ENCODE measurements at places on chromosomes 1 and 21. TPM values are rescaled to one million over a fixed set of nuclear protein-coding genes. Genes with fewer than 3 reads are reported as not detected.

CFAP141 gene
- total RNA-seq, result not detected

DNA sequence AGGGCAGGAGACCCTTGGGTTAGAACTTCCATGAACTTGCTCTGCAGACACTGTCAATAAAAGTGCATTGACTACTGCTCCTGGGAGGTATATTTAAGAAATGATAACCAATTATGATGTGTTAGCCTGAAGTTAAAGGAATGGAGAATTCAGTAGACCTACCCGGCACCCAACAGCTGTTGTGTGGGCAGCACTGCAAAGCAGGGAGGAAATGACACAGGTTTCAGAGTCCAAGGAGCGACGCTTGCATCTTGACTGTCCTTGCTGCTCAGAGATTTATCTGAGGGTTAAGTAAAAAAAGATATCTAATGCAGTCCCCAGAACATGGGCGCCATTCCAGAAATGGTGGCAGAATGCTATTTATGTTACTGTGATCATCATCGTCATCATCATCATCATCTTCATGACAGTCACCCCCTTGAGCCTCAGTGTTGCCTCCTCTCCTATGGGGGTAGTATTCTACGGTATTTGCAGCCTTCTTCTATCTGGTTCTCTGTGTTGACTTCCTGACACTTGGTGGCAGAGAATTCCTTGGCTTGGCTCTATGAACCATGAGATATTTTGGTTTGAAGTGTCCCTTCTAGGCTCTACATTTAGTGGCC lies 225.9 kb downstream of the KAZN start:
- no peak for DNase-seq

SLC45A3 gene
- total RNA-seq, result 6.9 TPM

DNA sequence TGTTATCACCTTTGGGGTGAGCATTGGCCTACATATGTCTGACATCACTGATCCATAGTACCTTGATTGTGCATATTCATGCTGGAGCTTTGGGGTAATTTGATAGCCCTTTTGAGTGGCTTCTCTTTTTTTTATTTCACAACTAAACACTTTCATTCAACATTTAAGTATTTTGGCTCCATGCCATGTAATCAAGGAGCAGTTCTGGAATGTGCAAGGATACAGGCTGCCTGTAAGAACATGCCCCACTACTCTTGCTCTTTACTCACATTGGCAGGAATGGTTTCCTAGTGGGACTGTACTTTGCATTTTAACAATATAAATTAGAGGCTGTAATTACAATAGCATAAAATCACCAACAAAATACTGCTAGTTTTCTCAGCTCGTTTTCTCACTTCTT lies 300.7 kb upstream of the SPAG17 start:
- no peak for DNase-seq

DNA sequence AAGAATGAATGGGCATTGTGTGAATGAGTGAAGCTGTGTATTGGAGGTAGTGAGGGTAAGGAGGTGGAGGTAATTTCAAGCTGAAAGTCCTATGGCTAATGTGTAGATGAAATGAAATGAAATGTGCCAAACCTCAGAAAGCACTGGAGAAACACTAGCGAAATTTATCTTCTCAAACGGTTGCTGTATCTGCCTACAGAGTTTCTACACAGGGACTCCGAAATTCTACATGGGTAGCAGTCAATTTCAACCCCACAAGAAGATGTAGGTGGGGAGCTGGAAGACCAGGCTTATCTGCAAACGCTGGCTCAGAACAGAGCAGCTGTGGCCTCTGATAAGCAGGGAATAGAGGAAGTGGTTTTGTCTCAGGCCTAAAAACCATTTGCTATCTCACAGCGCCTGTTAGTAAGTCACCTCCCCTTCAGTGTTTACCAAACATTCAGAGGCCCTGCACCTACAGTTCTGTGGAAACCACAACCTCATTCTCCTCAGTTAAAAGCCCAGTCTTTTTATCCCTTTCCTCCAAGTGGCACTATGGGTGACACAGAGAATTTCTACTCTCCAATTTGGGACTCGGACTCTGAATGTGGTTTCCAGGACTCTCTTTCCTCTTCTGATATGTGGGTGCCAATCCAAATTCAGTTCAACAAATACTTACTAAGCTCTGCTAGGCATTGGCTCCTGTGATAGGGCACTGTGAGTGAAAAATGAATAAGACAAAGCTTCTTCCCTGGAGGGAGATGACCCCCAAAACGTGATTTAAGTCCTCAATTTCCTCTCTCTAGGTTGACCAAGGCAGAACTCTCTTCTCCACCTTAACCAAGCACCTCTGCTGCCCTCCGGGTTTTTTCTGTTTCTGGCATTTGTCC lies 17.2 kb upstream of the SLAMF6 start:
- DNase-seq, result no peak

- DNase-seq, result no peak
Observed at GRCh38 chr1:161172776-161173376, 4.4 kb downstream of the B4GALT3 start.

DNA sequence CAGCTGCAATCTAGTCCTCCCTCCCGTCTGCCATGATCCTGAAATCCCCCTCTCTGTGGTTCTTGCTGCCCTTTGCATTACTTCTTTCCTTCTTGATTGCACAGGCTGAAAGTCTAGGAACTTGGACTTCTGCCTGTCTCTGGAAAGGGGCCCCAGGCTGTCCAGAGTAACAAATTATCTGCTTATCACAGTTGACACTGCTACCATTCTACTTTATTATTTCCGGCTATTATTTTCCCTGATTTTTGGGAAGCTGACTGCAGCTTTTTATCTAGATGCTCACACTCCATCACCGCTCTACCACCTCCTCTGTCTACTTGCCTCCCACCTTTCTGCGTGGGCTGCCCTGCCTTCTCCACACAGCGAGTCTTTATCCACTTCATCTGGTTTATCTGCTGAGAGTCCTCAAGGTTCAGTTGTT lies 202.1 kb upstream of the PLXNA2 start:
- DNase-seq, result no peak

GRCh38 chr1:108199201-108199691 lies 897 bp downstream of the SLC25A24 start:
- no peak for DNase-seq

BGLAP gene
- 0.83 TPM for total RNA-seq

CRP gene
- not detected for total RNA-seq

GRCh38 chr1:222555992-222556615 lies 8.2 kb upstream of the HHIPL2 start:
- no peak for DNase-seq

RNPC3 gene
- total RNA-seq, result 18.7 TPM

- no peak for DNase-seq
Observed at GRCh38 chr1:107291987-107292386, 151.1 kb downstream of the NTNG1 start.

DNA sequence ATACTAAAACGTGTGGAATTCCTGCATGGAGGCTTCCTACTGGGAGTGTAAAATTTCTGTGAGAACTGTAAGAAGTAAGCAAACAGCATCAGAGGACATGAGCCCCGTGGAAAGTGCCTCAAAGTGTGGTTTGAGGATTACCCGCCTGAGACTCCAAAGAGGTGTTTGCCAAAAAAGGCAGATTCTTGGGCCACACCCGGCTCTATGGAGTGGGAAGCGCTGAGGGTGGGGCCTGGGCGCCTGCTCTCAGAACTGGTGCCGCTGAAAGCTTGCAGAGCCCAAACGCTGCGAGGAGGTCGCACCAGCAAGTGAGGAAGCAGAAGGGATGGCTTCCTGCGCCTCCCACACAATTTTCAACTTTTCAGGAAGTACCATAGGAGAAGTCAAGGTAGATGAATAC lies 43.0 kb upstream of the PSEN2 start:
- peak; percentile 80 for DNase-seq

DNA sequence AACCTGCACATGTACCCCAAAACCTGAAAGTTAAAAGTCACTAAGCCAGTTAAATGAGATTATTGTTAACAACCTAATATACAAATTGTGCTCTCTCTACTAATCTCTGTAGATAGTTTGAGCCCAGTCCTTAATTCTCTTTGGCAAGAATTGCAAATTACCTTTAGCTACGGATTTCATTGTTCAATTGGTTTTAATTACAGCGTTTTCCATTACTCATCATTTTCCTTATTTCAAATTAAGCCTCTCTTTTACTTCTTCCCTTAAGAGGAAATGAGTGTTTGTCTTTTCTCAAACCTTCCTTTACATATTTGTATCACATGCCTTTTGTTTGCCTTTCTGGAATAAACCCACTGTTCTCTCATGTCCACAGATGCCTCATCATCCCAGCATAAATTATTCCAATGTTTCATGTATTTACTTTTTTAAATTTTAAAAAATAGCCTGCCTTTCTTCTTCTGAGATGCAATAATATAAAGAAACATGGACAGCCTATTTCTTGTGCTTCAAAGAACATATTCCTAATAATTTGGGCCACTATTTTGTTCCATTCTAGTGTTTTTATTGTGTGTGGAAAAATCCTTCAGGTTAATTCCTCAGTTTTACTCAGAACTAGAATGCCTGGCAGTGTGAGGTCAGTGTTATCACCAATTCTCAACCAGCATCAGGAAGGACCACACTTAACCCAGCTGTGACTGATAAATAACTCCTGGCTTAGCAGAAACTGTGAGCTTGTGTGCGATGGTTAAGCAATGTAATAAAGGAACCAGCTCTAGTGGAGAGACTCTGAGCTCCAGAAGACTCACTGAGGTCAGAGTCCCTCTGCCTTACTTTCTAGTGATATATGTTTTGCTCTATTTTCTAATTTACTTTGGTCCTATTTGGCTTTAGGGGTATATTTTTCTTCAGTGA lies 600.5 kb downstream of the LTN1 start:
- no peak for DNase-seq

OR2T33 gene
- not detected for total RNA-seq

DNA sequence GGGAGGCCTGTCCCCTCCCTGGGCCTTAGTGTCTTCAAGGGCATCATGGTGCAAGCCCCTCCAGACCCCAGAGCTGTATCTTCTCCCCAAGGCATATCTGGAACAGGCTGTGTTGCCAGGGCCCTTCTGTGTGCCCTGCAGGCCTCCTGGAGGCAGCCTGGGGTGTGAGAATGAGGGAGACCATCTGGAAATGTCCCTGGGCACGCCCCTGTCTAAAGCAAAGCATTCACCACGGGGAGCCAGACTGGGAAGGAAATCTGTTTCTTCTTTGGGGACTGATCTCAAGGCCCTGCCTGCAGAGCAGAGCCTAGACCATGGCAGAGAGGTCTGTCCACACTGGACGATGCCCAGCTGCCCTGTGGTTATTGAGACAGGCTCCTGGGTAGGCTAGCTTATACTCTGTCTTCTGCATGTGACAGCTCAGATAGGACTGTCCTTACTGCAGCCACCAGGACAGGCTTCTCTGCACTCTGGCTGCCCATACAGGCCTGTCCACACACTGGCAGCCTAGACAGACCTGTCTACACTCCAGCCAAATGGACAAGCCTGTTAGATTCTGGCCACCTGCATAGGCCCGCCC lies 24.6 kb downstream of the PODN start:
- no peak for DNase-seq

KCNA3 gene
- total RNA-seq, result 0.24 TPM

NFASC gene
- total RNA-seq, result 11.1 TPM

- DNase-seq, result no peak
Observed at GRCh38 chr1:34684266-34684665, 70.6 kb upstream of the GJB5 start.

DNA sequence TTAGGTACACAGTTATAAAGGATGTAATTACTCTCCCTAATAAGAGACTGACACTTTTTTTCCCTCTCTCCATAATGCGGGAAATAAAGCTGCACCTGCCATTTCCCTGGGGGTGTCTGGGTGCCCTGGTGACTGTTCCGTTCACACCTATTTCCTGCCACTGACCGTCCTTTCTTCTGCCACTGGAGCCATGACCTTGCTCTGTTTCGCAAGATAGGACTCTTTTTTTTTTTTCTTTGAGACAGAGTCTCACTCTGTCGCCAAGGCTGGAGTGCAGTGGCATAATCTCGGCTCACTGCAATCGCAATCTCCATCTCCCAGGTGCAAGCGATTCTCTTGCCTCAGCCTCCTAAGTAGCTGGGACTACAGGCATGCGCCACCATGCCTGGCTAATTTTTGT lies 66.1 kb upstream of the SERBP1 start:
- DNase-seq, result no peak

GRCh38 chr21:42375506-42375905 lies 9.2 kb upstream of the TFF1 start:
- no peak for DNase-seq

GRCh38 chr1:185600641-185601040 lies 133.6 kb upstream of the HMCN1 start:
- DNase-seq, result no peak

- DNase-seq, result no peak
Observed at GRCh38 chr21:35512346-35512745, 463.2 kb upstream of the RUNX1 start.

OR6K3 gene
- not detected for total RNA-seq

DNA sequence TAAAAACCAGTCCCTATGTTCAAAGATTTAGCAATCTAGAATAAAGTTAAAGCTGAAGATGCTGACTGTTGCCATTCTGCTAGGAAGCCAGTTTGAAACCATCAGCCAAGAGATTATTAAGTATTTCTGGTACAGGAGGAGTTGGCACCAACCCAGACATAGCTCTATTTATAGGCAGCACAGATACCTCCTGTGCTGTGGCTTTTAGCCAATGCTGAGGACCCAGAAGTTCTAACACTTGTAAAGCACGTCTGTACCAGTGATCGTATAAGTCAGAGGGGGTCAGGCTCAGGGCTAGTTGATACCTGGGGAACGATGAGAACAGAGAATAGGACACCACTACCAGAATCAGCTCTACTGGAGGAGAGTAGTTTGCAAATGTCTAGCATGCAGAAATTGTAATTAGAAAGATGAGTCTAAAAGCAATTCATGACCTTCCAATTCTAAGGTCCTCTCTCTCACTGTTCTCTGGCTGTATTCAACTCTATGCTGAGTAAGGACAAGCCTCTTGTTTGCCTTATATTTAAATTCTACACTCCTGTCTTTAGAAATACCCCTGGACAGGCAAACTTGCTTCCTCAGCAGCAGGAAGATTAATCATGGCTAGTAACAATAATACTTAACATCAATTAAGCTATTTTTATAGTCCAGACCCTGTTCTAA lies 96.8 kb upstream of the PALMD start:
- no peak for DNase-seq

HENMT1 gene
- 1.0 TPM for total RNA-seq

GRCh38 chr1:31289021-31289420 lies 7.6 kb downstream of the SNRNP40 start:
- DNase-seq, result no peak

DNA sequence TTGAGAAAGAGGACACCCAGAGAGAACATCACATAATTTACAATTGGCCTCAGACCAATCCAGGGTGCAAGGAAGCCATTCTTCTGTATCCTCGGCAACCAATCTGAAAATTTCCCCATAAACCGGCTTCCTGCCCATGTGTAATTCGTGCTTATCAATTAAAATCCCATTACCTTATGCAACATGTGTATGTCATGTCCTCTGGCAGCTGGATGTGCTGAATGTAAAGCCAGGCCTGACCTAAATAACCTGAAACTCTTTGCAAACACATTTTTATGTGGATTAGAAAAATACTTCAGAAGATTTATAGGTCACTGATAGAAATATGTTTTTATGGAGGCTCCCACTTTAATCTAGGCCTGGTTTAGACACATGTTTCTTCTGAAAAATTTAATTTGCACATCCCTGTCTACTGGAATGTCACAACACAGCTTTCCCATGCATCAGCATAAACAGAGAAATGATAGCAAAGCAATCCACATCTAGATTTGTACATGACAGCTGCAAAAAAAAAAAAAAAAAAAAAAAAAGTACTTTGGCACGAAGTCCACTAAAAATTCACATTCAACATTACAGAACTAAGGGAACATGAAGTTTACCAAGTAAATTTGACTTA lies 69.4 kb upstream of the SAMSN1 start:
- DNase-seq, result no peak

TPM3 gene
- 80.9 TPM for total RNA-seq

S100A12 gene
- 2.4 TPM for total RNA-seq

FCRLB gene
- total RNA-seq, result 0.19 TPM

RHEX gene
- 0.86 TPM for total RNA-seq

GRCh38 chr1:7447093-7447492 lies 324.0 kb upstream of the VAMP3 start:
- DNase-seq, result no peak

Data from Right ventricle myocardium superior (tissue), 1 donor.